NCI-H69 (cell line): ENCODE measurements at places on chromosomes 11 and 22.
A peak's percentile ranks its signal among the peaks of the same experiment; 100 is the strongest.

GRCh38 chr11:26995701-26996460, 2.0 kb downstream of the FIBIN start:
- no peak for DNase-seq

GRCh38 chr11:68692871-68693483, 8.6 kb downstream of the GAL start:
- no peak for DNase-seq

- peak; percentile 22 for DNase-seq
Observed at GRCh38 chr11:58580311-58580710, 1.4 kb downstream of the ZFP91 start.

GRCh38 chr22:31604746-31605705, 57.0 kb downstream of the PISD start:
- no peak for DNase-seq

DNA sequence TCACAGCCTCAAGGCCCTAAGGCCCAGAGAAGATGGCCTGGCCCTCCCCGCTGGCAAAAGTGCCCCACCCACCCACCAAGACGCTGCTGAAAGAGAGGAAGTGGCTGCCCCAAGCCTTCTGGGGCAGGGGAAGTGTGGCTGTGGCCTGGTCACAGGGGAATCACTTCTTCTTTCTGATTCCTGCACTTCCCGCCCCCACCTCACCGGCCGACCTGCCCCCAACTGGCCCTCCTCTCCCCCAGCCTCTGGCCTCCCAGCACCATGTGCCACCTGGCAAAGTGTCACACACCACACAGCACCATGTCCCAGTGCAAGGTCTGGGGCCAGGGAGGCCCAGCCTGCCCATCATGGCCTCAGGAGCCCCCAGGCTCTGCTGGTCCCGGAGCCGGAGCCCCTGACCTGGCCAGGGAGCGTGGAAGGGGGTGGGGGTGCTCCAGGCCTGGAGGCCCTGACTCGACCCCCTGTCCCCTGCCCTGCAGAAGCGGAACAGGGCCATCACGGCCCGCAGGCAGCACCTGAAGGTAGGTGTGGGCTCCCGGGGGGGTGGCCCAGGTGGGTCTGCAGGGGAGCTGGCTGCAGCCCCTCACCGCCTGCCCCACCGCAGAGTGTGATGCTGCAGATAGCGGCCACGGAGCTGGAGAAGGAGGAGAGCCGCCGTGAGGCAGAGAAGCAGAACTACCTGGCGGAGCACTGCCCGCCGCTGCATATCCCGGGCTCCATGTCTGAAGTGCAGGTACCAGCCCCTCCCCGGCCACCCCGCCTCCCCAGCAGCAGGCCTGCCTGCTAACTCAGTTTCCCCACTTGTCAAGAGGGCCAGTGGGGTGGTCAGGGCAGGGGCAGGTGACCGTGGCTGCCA, 1.4 kb downstream of the TNNI2 start:
- no peak for DNase-seq

DNA sequence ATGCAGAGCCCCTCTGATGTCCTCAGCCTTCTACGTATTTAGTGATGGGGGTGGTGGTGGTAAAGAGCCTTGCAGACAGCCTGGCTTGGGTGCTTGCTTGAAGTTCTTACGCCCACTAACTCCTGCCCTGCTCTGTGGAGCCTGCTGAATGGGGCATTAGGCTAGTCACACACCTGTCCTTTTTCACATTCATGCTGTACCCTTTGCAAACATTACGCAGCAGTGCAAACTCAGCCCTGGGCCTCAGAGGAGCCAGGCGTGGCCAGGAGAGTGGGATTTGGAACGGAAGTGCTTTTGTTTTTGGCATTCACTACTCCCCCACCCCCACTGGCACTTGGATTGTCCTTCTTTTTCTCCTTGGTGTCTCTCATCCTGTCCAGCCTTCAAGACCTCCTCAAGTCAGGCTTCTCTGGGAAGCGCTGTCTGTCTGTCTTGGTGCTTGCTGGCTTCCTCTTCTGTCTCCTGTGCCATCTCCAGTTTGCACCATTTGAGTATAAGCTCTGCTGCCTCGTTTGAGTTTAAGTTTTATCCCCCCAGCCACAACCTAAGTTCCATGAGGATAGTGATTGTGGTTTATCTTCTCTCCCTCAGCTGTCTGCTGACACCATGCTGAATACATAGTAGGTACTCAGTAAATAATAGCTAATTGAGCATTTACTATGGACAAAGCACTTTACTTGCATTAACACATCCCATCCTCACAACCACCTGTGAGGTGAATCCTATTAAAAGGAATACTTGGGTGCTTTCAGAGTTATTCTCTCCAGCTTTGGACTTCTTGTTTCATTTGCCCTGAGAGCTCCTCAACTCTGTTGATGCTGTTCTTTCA, 26.7 kb downstream of the ZBTB16 start:
- peak; percentile 96 for DNase-seq

DNA sequence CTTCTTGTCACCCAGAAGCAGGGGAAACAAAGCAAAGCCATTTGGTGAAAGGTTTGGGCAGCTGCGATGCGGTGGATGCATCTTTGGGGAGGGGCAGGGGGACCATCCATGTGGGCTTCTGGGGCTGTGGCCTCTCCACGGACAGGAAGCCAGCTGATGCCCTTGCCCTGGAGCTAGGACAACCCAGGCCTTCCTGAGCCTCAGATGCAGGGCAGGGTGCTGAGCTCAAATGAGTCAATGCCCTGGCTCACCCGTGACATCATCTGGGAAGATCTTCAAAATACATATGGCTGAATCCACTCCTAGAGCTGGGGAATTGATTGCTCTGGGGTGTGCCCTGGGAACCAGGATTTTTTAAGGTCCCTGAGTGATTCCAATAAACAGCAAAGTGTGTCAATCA, 1418.2 kb downstream of the TBC1D22A start:
- DNase-seq: no peak

DNA sequence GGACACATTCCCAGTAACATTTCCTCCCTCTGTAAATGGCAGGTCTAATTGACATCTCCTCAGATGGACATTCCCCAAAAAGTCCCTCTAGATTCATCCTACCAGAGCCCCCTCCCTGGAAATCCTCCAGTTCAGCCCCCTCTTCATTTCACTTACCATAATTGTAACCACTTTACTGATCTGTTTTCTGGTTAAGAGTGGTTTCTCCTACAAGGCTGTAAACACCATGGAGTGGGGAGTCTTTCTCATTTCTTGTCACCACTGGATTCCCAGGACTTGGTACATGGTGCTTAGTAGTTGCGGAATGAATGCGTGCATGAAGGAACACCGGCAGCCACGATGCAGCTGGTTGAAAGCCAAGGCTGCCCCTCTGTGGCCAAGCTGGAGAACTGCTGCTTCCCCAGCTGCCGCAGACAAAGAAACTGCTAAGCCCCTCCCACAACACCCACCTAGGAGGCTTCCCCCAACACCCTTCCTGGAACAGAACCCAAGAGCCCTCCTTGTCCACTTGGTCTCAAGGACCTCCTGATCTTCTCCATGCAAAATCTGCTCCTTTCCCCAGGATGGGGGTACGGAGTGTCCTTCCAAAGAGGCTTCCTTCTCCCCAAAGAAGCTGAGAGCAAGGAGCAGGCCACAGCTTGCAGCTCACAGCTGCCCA, 18.6 kb upstream of the SCARF2 start:
- DNase-seq: peak; percentile 73

- DNase-seq: no peak
Observed at GRCh38 chr11:101126551-101127196, 2.9 kb downstream of the PGR start.

DNA sequence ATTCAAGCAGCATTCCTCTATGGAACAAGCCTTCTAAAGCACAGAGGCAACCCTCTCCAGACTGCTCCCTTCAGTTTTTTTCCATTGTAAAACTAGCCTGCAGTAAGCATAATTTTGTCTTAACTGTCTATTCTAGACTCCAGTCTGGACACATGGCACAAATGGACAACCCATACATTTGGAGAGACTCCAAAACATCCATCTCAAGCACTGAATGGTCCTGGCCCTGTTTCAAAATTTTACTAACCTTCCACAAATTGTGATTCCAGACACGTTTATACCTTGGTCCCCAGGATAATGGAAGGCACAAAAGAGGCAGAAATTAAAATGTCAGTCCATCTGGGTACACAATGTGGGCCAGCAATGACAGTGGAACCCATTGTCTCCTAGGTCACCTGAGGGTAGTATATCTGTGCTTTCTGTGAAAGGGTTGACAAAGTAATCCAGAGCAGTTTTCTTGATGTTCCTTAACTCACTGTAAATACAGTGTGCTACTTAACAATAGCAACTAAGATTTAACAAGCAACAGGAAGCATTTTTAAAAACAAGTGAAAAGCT, 16.2 kb upstream of the SESN3 start:
- peak; percentile 97 for DNase-seq

DNA sequence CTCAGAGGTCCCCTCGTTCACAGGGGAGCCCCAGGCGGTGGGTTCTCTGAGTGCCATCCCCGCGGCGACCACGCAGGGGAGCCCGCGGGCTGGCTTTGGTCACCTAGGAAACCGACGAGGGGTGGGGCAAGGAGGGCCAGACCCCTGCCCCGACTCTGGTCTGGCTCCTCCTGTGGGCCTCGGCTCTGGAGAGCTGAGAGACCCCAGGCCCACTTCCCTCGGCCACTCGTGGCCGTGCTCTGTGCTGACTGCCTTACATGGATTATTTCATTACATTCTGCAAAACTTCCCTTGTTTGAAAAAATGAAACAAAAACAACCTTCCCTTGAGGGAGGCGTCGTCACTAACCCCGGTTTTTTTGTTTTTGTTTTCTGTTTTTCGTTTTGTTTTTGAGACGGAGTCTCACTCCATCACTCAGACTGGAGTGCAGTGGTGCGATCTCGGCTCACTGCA, 15.1 kb upstream of the CYTH4 start:
- peak; percentile 54 for DNase-seq

DNA sequence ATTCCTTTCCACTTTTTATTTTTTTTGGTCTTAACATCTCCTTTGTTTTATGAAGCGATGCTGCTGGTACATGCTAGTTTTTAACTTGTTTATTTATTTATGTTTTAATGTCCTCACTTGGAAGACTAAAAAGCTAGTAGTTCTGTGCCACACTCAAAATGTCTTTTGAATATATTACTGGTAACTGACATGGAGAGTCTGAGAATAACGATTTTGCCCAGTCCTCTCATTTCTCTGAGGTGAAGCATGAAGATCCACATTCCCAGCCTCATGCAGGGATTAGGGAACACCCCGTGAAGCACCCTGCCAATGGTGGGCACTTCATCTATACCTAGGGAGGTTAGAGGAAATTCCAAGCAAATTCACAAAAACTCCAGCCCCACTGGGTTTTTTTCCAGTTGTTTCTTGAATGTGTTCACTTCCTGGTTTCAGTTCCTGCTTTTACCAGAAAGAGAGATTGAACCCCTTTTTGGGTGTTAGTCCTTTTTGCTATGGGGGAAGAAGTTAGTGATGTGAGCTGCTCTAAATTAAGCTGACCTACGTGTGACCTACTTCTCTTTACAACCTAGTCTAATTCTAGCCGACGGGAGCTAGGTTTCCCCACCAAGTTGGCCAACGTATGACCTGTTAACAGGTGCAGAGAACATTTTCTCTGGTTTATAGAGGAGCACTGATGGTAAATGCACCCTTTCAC, 106.1 kb downstream of the SLC1A2 start:
- no peak for DNase-seq

- no peak for DNase-seq
Observed at GRCh38 chr11:36458129-36458915, 51.8 kb downstream of the TRAF6 start.

DNA sequence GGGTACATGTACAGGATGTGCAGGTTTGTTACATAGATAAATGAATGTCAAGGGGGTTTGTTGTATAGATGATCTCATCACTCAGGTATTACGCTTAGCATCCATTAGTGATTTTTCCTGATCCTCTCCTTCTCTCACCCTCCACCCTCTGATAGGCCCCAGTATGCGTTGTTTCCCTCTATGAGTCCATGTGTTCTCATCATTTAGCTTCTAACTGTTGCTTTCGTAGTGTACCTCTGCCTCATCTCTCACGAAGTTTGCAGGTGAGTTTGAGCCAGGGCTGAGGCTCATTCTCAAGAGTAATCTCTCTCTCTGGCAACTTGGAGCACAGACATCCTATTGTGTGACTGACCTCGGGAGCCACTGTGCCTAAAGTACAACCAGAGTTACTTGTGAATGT, 4.7 kb upstream of the HBE1 start:
- no peak for DNase-seq

DNA sequence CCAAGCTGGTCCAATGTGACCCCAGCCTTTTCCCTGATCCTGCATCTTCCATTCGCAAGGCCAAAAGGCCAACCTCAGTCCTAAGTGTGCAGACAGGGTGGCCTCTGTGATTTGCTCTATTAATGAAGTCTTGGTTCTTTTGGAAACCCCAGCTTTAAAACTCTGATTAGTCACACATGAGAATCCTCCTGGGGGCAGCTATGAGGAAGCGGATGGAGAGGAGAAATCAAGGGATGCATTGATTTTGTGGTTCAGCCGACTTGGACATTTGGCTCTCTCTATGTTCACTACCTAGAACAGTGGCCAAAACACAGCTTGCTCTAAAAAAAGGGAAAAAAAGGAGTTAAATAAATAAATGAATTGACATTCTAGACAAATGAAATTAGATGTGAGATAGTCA, 98.6 kb upstream of the USP47 start:
- DNase-seq: no peak

DNA sequence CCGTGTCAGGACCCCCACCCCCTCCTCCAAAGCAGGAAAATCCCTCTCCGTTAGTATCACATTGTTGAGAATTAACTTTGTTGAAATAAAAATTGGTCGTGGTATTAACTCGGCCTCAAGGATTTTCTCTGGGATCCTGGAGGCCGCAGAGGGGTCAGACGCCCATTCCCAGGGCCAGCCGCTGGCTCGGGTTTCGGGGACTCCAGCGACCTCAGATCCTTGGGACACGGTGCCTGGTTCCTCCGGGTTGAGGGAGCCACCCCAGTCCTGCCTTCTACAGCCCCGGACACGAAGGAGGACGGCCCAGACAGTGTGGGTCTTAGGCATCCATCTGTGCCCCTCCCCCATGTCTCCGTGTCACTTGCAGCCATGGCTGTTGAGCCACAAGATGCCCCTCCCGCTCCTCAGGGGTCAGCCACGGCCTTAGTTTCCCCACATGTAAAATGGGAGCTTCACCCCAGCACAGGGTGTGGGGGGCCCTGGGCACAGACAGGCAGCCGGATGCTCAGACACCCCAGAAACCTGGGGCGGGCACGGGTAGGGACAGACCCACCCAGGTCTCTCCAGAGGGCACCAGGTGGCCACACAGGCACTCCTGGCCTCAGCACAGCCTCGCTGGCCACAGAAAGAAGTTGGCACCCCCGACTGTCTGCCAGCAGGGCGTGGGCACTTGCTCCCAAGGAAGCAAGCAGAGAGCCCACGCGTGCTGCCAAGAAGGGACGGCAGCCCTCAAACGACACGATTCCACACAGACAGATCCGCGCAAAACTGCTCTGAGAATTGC, 15.5 kb downstream of the GP1BB start:
- DNase-seq: no peak

- no peak for DNase-seq
Observed at GRCh38 chr11:10914050-10914449, 56.2 kb upstream of the ZBED5 start.

DNA sequence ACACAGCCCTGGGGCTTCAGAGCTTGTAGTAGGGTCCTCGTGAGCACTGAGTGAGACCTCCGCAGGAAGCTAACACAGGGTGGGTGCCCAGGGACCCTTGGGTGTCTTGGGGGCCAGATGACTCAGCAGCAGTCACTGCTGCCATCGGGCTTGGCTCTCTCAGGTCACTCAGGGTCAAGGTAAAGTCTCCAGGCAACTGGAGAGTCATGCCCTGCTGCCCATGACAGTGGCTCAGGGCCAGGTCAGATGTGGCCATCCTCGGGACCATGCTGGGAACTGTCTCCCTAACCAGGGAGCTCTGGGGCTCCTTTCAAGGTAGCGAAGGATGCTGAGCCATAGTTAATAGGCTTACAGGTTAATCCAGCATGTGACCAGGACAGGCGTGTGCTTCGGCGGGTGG, 44.4 kb upstream of the SLC22A12 start:
- no peak for DNase-seq

- DNase-seq: no peak
Observed at GRCh38 chr22:39721206-39722031, 150.9 kb downstream of the CACNA1I start.
